GM13977 (cell line): ENCODE measurements at places on chromosomes 11 and 22.

DNA sequence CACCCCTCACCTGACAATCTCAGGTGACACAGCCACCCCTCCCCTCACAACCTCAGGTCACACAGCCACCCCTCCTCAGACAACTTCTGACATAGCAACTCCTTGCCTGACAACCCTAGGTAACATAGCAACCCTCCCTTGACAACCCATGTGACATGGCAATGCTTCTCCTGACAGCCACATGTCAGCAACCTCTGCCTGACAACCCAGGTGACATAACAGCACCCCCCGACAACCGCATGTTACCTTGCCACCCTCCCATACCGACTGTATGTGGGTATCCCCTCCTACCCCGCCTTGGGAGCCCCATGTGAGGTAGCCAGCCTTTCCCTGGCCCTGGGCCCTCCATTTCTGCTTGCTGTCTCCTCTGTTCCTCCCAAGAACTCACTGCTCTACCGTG is 77.7 kb upstream of the B3GAT1 start:
- DNase-seq = no peak

- no peak for DNase-seq
Measured at GRCh38 chr22:33126881-33127280, 68.7 kb upstream of the SYN3 start.

DNA sequence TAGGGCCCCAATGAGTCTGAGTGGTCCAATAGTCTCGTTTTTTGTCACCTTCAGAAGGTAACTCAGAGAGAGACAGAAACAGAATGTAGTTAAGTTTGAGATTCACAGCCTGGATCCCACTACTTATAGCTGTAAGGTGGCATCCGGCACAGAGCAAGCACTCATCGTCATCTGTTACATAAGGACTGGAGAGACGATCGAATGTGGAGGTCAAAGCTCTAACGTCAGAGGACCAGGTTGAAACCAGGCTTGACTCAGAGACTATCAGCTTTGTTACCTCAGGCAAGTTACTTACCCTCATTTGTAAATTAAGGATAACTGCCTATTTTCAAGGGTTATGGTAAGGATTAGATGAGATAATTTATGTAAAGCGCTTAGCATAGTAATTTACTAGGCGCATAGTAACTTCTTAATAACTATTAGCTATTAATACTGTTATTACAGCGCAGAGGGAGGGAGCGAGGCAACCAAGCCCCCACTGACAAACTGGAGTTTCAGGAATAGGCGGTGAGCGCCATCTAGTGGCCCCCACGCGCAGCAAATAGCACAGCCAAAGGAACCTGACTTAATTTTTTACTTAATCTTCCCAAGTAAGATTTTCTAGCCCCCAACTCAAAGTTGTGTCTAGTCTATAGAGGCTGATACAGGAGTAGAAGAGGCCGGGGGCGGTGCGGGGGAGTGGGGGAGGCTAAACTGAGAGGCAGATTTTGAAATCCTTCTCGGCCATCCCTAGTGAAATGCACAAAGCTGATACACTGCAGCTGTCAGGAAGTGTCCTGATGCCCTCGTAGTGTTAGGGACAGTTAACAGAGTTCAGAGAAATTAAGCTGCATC is 29.0 kb upstream of the API5 start:
- peak; percentile 45 for DNase-seq

- no peak for DNase-seq
Measured at GRCh38 chr11:19931771-19932369, 219.2 kb downstream of the NAV2 start.
